AG08395 (cell line): ENCODE measurements at places on chromosomes 6 and 20.

DNA sequence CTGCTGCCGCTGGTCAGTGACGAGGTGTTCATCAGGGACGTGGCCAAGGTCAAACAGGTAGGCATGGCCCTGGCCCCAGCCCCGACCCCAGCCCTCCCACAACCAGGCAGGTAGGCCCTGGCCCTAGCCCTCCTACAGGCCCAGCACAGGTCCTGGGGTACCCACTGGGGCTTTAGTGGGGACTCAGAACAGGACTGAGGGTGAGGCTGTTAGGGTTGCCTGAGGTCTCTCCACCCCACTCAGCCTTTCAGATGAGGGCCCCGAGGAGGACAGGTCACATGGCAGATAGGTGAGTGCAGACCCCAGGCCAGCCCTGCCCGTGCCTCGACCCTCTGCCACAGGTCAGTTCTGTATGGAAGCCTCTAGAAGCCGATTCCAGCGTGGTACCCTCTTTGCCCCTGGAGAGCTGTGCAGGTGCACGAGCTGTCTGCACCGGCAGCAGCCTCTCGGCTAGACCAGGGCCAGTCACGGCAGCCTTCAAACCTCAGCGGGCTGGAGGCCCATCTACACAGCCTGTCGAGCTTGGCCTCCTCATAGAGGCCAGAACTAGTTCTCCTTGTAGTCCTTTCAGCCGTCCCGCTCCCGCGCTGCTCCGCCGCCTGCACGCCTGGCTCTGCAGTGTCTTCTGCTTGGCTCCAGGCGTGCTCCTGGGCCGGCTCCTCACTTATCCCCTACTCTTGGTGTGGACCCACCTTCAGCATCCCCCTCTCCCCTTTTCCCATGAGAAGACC, 35.5 kb downstream of the PYGB start:
- no peak for DNase-seq

DNA sequence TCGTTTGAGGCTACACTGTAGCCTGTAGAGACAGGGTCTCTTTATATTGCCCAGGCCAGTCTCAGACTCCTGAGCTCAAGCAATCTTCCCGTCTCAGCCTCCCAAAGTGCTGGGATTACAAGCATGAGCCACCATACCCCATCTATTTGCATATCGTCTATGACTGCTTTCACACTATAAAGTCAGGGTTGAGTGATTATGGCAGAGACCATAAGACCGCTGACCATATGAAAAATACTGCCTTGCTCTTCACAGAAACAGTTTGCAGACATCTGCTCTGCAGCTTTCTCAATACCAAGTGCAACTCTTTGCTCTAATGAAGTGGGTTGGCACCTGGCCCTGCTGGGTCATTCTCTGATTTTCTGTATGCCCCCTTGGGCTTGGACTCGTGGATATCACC, 79.5 kb upstream of the PAK5 start:
- no peak for DNase-seq

DNA sequence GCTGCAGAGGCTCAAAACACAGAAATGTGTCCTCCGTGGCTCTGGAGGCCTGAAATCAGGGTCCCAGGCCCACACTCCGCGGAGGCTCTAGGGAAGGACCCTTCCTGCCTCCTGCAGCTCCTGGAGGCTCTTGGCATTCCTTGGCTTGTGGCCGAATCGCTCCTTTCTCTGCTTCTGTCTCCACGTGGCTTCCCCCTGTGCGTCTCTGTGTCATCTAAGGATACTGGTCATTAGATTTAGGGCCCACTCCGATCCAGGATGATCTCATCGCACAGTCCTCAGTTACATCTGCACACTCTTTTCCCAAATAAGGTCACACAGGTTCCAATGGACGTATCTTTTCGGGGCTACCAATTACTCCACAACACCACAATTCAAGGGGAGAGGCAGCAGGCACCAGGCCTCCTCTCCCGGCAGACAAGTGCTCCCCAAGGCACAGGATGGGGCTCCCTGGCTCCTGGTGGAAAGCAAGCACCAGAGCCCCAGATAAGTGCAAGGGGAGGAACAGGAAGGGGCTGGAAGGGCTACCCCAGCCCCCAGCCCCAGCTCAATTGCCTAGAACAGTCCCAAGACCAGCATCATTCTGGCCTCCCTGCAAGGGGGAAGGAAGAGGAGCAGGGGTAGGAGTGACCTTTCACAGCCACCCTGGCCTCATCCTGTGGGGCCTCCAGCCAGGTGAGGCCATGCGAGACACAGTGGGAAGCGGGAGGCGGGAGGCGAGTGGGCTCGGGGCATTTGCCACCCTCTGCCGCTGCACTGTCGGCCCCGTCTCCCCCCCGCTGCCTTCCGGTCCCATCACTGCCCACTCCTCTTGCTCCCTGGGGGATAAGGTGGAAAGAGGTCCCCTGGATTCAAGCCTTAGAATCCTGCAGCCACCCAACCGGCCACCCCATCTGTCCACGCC, 16.3 kb downstream of the NTSR1 start:
- no peak for DNase-seq

DNA sequence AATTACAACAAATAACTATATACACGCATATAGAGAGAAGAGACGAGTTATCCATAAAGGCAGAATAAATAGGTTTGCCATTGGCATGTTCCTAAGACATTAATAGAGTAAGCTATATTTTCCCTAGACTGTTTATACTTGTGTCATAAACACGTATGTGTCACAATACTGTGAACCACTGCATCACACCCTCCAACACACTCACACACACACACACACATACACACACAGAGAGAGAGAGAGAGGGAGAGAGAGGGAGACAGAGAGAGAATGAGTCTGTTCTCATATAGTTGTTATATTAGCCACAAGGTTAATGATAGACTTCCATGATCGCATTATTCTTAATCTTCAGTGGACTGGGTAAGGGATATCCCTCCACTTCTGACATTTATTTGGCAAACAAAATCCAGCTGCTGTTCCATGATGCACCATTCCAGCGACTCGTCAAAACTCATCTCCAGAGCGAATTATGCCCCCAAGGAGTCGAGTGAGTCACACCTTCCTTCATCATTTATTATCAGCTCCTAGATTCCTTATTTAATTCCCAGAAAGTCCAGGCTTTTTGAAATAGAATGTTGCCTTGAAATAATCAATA, 82.8 kb upstream of the HIVEP1 start:
- no peak for DNase-seq

GRCh38 chr20:33209789-33210188, 7.4 kb upstream of the BPIFA3 start:
- peak; percentile 78 for DNase-seq

DNA sequence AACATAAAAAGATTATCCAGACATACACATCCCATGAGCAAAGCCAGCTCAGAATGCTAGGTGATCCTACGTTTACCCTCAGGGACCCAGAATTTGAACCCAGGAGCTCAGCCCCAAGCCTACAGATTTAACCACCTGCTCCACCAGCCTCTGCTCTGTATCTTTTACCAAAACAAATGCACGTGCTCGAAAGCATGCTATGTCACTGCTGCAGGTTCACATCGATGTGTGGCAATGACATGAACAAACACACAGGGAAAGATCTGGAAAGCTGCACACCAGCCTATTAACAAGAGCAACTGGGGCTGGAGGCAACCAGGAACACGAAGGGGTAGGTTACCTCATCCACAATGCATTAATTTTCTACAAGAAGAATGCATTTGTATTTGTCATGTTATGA, 32.1 kb downstream of the PREX1 start:
- DNase-seq = no peak

DNA sequence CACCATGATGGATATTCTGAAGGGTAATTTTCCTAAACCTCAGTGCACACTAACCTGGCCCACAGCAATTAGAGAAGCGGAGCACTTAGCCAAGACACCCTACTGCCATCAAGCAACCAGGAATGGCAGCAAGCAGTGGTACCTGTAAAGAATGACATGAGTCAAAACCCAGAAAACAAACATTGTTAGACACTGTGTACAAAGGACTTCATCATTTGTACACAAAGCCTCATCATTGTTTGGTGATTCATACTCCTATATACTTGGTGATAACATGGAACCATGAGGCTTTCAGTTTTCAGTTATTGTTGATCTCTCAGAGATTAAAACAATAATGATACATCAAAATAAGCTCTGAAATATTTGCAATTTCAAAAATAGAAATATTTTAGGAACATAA, 74.6 kb downstream of the MLIP start:
- DNase-seq = no peak

DNA sequence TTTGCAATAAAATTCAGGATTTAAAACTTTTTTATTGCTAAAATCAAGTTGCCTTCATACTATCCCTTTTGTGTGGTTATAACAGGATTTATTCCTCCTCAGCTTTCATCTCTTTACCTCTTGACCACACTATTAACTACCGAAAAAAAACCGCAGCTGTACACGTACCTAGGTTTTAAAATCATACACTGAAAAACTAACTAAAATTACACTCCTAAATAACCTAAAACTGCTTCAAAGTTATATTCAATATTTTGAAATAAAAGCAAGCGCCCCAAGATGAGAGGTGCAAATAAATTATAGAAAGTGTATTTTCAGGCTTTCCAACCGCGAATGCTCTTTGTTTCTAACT, 1.4 kb downstream of the MPC1 start:
- DNase-seq = no peak

DNA sequence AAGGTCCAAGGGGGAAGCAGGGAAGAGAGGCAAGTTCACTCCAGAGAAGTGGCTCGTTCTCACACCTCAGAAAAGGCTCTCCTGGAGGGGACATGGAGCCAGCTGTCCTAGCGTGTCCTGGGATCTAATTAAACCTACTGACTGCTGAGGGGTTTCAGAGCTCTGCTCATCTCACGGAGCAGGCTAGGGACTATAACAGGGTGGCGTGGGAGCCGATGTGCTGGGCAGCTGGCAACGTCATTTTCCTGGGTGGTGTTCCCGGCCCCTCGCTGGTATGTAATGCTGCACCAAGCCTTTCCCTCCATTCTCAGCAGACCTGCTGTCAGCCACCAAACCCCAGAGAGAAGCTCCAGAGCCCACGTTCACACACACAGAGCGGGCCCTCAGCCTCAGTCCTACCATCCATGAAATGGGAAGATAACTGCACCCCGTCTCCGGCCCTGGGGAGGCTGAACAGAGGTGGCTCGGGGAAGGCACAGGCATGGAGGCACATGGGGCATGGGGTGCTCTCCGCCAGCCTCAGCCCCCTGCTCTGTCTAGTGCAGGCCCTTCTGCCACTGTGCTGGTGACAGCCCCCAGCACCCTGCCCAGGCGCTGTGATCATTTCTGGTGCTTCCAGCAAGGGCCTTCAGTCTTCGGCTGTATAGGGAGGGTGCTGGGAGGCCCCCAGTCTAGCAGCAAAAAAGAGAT, 1.9 kb downstream of the CST7 start:
- DNase-seq = no peak

- DNase-seq = peak; percentile 71
Measured at GRCh38 chr20:44683263-44684046, 31.7 kb upstream of the CCN5 start.

GRCh38 chr6:125944434-125944816, 12.1 kb upstream of the HINT3 start:
- DNase-seq = peak; percentile 24

GRCh38 chr20:45433976-45434375, 18.0 kb downstream of the PIGT start:
- DNase-seq = no peak

DNA sequence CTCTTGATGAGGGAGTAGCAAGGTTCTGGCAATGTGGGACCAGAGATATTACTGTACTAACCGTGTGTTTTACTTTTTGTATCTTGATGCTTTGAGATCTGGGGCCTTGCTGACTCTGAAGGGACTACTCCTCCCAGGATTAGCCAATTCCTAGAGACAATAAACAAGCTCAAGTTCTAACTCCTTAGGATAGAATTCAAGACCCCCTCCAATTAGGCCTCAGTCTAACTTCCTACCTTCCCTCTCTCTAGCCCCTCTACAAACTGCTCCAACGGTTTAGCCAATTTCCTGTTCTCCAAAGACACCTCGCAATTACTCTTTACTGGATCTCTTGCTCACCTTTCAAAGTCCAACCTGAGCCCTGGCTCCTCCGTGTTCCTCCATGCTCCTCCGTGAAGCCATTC, 158.7 kb upstream of the JARID2 start:
- DNase-seq = no peak

DNA sequence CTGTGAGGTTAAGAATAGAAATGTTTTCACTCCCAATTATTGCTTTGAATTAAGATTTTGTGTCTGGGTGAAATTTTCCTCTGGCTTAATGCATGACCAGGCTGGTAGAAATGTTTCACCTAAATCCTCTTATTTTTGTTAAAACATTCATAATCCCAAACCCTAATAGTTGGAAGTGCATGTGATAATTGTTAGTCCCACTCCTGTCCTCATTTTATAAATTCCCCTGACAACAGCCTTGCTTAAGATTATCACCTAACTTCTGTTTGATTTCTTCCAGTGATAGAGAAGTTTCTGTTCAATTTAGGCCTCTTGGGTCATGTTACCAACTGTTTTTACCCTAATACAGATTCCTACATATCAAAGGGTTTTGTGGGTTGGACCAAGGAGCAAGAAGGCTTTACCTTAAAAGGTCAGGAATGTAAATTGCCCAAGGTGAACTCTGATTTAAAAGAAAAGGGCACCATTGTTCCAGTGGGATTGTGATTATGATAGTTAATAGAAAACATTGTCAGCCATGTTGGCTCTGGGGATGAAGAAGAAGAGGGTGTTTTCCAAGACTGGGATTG, 158.7 kb upstream of the CENPW start:
- DNase-seq = no peak

DNA sequence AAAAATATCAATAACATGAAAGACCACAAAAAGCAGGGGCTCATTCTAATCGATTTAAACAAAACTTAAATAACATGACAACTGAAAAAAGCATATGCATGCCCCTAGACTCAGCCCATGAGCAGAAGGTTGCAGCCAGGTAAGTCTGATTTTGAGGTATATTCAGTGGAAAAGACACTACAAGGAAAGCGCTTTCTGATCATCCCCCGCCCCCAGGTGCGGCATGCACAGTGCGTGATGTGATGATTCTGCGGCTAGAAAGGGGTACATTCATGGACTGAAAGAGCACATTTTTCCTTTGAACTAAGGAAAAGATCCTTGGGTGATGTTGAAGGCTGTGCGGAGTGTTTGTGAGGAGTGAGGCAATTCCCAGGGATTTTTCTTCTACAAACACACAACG, 16.9 kb upstream of the FOXC1 start:
- DNase-seq = no peak

GRCh38 chr6:149150801-149151398, 166.6 kb upstream of the TAB2 start:
- DNase-seq = no peak

DNA sequence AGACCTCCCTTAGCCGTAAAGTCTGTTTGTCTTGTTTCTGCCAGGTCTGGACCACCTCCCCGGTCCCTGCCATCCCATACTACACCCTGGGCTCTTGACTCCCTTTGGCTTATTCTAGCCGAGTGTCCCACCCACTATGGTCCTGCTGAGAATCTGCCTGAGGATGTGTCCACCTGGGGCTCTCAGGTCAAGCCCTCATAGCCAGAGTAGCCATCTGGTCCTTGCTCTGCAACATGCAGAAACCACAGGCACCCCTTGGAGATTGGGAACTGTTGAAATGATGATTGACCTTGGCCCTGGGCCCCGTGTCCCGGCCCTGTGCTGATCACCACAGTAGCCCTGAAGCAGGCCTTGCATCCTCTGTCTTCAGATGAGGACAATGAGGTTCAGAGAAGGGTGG, 44.0 kb downstream of the VSTM2L start:
- DNase-seq = no peak
